Effector memory CD4-positive, alpha-beta T cell (primary cell): ENCODE measurements at places on chromosomes 1 and 21.

GRCh38 chr1:236141447-236142252 lies 689 bp upstream of the GPR137B start:
- DNase-seq, result no peak

- DNase-seq, result no peak
Observed at GRCh38 chr1:76218888-76219287, 144.3 kb downstream of the ST6GALNAC3 start.

GRCh38 chr1:99004861-99005442 lies at the start of gene PLPPR5:
Gene PLPPR5, minus strand, starts transcription at chr1:99004861. Its CDS starts 190 bp downstream, at chr1:99004671.
- DNase-seq, result no peak

DNA sequence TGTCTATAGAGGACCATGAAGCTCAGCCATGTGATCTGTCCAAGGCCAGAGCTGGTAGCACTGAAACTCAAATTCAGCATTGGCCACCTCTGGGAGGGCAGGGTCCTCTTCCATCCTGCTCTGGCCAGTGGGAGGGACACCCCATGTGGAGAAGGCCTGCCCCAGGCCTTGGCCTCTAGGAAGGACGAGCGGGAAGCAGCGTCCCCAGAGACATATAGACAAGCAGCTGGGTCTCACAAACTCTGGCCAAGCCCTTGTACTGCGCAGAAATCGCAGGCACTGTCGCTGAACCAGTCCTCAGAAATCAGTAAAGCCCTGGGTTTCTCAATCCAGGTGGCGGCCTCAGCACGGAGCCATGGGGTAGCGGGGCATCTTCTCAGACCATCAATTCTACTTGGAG lies 180.7 kb downstream of the HIVEP3 start:
- no peak for DNase-seq

DNA sequence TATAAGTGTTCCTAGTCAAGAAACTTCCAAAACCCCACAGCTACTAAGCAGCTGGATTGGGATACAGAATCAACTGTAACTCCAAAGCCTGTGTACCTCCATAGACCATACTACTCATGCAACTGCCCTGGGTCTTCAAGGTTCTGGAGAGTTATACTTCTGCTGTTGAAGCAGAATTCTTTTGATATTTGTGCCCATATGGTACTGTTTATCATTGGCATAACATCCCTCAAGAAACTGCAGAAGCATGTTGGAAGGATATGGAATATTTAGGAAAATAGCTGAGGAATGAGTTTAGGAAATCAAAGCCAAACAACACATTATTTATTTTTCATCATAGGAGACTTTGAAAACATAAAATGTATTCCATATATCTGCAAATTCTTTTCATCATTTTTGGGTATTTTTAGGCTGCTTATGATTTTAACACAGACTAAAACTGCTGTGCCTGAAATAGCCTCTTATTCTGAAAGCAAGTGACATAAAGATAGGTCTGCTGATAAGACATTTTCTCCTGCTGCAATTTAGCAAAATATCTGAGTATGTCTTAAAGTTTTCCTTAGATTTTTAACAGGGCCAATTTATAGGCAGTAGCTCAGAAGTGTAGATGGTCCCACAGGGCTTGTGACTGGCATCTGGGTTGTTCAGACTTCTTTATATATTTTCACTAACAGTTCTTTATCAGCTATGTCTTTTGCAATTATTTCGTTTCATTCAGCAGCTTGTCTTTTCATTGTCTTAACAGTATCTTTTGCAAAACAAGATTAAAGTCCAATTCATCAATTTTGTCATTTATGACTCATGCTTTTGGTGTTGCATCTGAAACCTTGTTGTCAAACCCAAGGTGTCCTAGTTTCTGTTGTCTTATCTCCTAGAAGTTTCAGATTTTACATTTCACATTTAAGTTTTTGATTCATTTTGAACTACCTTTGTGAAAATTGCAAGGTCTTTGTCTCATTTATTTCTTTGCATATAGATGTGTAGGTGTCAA lies 41.1 kb upstream of the ZNF124 start:
- no peak for DNase-seq

- DNase-seq, result no peak
Observed at GRCh38 chr1:1427820-1428148, 6.7 kb upstream of the ANKRD65 start.

GRCh38 chr1:204265665-204266064 lies 51.9 kb upstream of the GOLT1A start:
- no peak for DNase-seq

DNA sequence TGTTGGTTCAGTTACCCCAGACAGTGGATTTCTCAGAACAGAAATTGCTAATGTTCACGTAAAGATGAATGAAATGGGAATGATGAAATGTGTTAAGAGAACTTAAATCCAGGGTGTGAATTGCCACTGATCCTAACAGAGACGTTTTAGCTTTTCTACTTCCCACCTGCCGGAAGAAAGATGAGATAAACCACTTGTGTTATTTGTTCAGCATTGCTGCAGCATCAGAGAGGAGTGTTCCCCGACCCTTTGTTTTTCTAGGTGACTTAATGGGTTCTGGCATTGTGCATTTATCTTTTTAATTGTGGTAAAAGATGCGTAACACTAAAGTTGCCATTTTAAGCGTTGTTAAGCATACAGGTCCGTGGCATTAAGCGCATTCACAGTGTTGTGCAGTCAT lies 122.3 kb downstream of the GALNT2 start:
- no peak for DNase-seq

GRCh38 chr21:46399129-46399528 lies 59.6 kb upstream of the DIP2A start:
- DNase-seq, result no peak

DNA sequence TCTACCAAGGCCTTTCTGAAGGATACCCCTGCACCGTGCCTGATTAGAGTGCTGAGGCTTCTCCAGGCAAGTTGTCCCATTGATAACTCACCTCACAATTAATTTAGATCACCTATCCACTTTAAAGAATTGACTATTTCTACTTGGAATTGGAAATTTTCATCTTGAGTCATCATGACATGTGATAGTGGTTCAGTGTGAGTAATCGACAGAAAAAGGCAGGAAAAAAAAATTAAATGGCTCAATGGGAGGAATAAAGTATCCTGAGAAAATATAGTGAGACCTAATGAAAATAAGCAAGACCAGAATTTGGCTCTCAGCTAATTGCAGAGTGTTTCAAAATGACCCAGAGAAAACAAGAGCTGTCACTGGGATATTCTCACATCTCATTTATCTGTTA lies 222.4 kb upstream of the C8B start:
- no peak for DNase-seq

GRCh38 chr1:34366875-34367624 lies 190.3 kb downstream of the C1orf94 start:
- DNase-seq, result no peak

DNA sequence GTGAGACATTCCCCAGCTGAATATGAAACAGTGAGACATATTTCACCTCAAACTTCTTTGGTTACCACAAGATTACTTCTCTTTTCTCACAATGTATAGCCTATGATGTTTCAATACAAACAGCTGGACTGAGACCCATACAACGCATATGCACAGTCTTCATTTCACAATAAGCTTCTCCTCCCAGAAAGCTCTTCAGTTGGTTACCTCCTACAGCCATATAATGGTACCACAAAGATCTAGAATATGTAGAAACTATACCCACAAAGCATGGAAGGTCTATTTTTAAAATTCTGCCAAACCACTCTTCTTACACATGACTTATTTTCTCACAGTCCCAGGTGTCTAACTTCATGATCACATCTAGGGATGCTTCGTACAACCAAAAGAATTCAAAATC lies 70.8 kb downstream of the JAK1 start:
- no peak for DNase-seq

DNA sequence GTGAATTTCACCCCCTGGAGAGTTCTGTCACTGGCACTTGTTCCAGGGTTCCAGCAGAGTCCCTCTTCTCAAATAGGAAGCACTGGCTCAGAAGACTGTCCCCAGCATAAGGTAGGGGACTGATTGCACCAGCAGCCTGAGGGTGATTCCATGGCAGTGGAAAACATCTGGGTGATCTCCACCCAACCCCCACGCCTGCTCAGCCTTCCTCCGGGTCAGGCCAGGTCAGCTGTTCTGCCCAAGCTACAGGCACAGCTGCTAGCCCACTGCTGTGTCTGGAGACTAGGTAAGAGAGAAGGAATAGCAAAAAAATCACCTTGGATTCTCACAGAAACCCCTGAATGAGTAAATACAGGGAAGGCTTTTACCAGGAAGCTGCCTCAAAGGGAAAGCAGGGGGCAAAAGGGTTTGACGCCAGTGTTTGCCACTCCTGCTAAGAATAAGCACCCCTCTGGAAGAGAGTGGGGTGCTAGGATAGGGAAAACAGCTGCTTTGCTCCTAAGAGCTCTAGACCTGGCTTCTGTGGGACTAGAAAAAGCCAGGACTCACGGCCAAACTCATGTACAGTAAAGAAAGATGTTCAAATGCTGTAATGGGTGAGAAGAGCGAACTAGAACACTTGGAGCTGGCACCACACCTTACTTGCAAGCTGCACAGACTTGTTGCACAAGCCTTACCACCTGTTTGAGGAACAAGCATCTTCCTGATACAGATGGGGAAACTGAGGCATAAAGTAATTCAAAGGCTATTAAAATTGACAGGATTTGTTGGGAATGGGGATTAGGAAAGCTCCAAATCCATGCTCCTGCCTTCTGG lies 1.0 kb upstream of the DENND2D start:
- no peak for DNase-seq

DNA sequence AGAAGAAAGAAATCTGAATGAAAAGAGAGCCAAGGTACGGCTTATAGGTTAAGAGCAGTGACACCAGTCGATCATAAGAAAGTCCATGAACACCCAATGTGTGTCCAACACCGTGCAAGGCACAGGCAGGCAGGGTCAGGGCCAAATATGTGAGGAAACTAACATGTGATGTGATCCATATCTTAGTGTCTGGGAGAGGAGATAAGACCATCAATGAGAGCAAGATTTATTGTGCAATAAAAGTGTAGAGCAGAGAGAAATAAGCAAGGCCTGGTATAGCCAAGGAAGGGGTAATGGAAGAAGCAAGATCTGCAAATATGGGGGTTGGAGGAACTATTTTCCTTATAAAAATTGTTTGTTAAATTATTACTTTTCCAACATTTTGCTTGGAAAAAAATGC lies 198.8 kb downstream of the CRB1 start:
- DNase-seq, result no peak

GRCh38 chr1:93528412-93528811 lies 80.5 kb downstream of the FNBP1L start:
- no peak for DNase-seq

- DNase-seq, result no peak
Observed at GRCh38 chr1:223091896-223092295, 51.2 kb downstream of the TLR5 start.

DNA sequence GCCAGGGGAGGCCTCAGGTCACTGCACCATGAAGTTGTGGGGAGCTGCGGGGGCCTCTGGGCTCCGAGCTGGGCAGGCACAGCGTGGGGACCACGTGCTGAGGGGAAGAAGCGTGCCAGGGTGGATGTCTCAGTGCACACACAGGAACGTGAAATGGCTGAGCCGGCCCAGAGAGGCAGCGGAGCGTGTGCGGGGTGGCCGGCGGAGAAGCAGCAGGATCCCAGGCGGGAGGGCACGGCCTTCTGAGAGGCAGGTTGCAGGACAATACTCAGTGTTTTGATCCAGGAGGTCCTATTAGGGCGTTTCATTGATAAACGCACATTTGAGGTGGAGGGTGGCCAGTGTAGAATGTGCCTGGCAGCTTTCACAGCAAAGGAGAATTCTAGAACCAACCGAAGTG lies 12.9 kb downstream of the TNFRSF14 start:
- DNase-seq, result no peak

DNA sequence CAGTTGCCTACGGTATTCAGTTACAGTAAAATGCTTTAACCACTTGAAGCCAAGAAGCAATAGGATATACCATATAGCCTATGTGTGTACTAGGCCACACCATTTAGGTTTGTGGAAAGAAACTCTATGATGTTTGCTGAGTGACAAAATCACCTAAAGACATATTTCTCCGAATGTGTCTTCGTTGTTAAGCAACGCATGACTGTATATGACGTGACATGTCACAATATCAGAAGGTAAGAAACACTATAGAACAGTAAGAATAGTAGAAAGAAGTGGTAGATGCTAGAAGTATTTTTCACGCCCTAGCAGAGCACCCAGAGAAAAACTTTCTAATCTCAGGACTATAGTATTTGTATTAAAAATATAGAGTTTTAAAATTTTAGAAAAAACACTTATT lies 1188.2 kb upstream of the B3GALT2 start:
- no peak for DNase-seq

- DNase-seq, result no peak
Observed at GRCh38 chr1:171117085-171117484, 26.4 kb downstream of the FMO3 start.

- no peak for DNase-seq
Observed at GRCh38 chr1:202642212-202642611, 68.0 kb downstream of the SYT2 start.
